MCF 10A (cell line): ENCODE measurements at places on chromosomes 1 and 21.
A peak's percentile ranks its signal among the peaks of the same experiment; 100 is the strongest.

GRCh38 chr1:77415579-77415978 is 133.8 kb downstream of the AK5 start:
- DNase-seq: no peak

- peak; percentile 30 for DNase-seq
These were observed 198.8 kb downstream of the AMY1C start for GRCh38 chr1:103948526-103948925.

- DNase-seq: no peak
These were observed 227.3 kb downstream of the DYRK1A start for GRCh38 chr21:37593740-37594471.

- DNase-seq: no peak
These were observed 18.4 kb upstream of the SPATC1L start for GRCh38 chr21:46202592-46203202.

- DNase-seq: no peak
These were observed 111.0 kb downstream of the KCNJ6 start for GRCh38 chr21:37805266-37805665.

DNA sequence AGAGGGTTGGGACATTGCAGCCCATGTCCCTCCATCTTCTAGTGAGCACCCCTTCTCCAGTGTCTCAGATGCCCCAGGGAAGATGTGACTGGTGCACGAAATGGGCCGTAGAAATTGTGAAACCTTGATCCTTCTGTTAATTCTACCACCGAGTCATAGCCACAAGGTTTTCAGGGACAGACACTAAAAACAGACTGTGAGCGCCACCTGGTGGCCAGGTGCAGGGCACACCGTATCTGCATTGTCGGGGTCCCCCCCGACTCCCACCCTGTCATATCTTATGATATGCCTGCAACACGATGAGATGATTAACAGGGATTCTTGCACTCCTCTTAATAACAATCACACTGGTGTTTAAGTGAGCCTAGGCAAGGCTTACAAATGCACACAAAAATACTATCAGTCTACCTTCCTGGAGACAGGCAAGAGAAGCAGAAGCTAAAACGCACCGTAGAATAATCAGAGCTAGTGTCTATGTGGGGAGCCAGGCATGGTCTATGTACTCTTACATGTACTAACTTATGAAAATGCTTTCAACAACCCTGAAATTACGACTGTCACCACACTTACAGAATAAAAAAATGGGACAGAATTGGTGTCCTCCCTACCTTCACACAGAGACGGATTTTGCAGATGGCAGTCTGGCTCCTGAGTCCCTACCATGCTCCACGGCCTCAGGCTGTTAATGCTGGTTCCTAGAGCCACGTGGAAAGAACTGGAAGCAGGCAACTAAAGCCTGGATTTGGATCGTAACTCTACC is 57.9 kb downstream of the FHAD1 start:
- DNase-seq: peak; percentile 69

GRCh38 chr1:54273795-54274163 is 73.8 kb downstream of the MRPL37 start:
- DNase-seq: no peak

DNA sequence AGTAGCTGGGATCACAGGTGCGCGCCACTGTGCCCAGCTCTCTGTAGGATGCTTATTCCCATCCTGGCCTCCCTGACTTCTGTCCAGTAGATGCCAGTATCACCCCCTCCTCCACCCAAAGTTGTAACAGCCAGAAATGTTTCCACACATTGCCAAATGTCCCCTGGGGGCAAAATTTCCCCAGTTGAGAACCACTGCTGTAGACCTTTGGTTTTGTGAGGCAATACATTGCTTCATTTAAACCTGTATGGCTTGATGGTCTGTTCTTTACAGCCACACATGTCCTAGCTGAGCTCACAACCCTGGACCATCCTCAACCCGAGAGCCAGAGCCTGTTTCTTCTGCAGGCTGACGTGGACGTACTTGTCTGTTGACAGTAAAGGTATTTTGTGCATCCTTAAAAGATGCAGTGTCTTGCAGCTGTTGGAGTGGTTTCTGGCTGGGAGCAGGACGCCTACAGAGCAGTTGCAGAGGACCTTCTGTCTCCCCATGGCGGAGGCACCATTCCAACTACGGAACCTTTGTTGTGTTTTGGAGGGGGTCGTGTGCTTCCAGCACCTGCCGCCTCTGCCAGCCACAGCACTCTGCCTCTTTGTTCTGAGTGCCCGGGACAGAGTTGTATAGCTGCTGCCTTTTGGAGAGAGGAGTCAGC is 26.6 kb downstream of the DOP1B start:
- DNase-seq: peak; percentile 79

GRCh38 chr21:40472013-40472412 is 374.9 kb downstream of the DSCAM start:
- no peak for DNase-seq

GRCh38 chr1:65245295-65245694 is 64.0 kb upstream of the DNAJC6 start:
- no peak for DNase-seq

DNA sequence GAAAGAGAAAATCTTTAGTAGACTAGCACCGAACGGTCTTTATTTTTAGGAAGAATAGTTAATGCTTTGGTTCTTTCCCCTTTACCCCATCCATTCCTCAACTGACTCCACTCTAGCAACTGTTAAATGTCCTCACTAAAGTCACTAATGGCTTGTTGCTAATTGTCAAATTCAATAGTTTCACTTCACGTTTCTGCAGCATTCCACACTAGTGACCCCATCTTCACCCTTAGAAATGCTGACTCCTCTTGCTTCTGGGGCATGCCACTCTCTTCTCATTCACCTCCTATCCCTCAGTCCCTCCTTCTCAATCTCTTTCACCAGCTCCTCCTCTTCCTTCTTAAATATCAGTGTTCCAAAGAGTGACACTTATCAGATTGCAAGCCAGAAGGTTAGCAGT is 19.4 kb upstream of the CADM3 start:
- DNase-seq: no peak

DNA sequence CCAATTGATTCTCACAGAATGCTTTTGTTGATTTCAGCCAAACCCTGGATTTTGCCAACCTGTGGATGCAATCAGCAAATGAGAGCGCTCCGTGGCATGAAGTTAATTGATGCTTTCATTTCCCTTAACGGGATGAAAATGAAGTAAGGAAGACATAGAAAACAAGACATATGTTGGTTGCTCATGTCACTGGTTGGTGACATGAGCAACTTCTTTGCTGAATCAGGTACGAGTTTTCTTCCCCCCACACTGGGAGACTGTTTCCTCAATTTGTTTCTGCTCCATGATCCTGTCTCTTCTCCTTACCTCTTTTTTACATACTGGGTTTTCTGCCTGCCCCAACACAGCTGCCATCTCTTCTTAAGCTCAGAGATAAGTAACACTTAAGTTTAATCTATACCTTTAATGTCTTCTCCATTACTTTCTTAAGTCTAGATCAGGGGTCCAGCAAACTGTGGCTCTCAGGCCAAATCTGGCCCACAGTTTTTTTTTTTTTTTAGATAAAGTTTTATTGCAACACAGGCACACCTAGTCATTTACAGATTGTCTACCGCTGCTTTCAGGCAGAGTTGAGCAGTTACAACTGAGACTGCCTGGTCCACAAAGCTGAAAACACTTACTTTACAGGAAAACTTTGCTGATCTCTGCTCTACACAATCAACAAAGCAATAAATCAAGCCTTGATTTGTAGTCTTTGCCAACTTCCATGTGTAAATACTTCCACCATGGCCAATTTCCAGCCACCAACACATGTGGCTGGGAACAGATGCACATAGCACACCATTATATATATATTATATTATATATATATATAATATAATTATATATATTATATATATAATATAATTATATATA is 13.3 kb downstream of the GPR157 start:
- peak; percentile 34 for DNase-seq

DNA sequence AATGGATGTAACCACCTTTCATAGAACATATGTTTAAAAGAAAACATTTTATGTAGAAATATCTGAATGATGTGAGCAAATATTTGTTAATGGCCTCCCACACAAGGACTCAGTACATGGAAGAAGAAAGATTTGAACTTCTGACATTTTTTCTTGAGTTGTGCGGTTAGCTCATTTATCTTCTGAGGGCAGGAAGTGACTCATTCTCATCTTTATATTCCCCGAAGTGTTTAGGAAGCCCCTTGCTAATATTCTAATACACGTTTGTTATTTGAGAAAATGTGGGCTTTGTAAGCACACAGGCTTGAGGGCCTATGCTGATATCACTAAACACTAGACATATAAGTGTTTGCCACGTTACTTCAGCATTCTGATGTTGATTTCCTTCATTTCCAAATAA is 392.5 kb upstream of the PTBP2 start:
- no peak for DNase-seq

DNA sequence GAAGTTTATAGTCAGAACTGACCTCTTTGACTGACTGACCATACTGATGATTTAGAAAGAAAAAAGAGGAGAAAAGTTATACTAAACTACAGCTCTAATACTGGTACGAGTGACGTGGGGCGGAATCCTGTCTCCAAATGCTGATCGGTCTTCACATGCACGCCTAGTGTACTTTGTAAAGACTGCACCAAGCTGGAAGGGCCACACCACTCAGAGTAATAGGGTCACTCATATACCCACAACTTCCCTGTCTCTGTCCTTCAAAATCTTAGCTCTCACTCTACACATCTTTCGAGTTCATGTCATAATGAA is 19.4 kb upstream of the GUCA2A start:
- no peak for DNase-seq

DNA sequence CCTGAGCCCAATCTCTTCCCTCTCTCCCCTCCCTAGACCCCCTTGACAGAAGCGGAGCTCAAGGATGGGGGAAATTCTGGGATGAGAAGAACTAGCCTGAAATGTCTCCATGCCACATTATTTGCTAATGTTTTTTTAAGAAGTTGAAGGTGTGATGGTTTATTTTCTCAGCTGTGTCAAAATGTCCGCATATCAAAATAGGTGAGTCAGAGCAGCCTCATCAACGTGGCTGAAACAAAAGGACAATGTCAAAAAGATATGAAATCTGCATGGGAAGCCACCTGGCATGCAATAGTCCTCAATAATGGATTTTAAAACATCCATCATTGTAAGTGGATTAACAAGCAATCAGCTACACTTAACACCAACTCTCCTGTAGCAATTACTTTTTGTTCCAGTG is 101.4 kb downstream of the BEND5 start:
- DNase-seq: peak; percentile 33

GRCh38 chr1:212987702-212988322 is 27.9 kb downstream of the ANGEL2 start:
- peak; percentile 74 for DNase-seq

- peak; percentile 73 for DNase-seq
These were observed 106.9 kb downstream of the RIPK4 start for GRCh38 chr21:41659791-41660560.

DNA sequence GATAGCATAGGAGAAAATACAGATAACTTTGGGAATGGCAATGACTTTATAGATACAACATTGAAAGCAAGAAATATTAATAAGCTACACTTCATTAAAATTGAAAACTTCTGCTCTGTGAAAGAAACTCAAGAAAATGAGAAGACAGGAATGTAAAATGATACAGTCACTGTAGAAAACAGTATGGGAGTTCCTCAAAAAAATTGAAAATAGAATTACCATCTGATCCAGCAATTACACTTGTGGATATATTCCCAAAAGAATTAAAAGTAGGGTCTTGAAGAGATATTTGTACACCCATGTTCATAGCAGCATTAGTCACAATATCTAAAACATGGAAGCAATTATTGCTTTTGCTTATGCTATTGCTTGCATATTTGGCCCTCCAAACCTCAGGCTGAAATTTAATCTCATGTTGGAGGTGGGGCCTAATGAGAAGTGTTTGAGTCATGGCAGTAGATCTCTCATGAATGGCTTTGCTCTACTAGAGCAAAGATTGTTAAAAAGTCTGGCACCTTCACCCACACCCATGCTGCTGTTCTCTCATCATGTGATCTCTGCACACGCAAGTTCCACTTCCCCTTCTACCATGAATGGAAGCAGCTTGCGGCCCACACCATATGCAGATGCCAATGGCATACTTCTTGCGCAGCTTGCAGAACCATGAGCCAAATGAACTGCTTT is 15.3 kb upstream of the AHCYL1 start:
- DNase-seq: peak; percentile 63

DNA sequence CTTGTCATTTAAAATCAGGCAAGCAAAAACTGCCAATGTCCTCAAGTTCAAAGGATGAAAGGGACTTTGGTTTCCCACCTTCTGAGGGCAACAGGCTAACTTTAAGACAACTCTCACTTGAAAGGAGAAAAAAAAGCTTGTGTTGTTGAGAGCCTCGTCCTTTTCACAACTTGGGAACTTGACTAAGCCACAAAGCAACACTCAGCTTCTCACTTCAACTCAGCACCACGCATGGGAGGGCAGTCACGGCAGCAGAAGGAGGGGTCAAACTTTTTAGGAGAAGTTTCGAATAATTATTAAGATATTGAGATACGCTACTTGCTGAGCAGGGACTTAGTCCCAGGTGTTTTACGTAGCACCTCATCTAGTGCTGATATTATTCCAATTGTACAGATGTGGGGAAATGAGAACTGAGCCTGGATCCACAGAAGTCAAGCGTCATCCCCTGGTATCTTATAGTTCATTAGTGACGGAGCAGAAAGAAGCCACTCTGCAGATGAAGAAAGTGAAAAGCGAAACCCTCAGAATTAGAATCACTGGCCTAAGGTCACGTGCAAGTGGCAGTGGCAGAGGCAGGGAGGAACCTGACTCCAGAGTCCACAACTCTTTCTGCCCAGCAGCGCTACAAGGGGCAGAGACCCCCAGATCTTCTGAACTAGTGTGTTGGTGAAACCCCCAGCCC is 83.6 kb downstream of the JAK1 start:
- DNase-seq: no peak

GRCh38 chr1:233514946-233515391 is 98.9 kb upstream of the KCNK1 start:
- no peak for DNase-seq

GRCh38 chr1:228381356-228381755 is 25.3 kb downstream of the TRIM11 start:
- DNase-seq: peak; percentile 73

- DNase-seq: no peak
These were observed 54.6 kb downstream of the ZBTB40 start for GRCh38 chr1:22506130-22506692.

DNA sequence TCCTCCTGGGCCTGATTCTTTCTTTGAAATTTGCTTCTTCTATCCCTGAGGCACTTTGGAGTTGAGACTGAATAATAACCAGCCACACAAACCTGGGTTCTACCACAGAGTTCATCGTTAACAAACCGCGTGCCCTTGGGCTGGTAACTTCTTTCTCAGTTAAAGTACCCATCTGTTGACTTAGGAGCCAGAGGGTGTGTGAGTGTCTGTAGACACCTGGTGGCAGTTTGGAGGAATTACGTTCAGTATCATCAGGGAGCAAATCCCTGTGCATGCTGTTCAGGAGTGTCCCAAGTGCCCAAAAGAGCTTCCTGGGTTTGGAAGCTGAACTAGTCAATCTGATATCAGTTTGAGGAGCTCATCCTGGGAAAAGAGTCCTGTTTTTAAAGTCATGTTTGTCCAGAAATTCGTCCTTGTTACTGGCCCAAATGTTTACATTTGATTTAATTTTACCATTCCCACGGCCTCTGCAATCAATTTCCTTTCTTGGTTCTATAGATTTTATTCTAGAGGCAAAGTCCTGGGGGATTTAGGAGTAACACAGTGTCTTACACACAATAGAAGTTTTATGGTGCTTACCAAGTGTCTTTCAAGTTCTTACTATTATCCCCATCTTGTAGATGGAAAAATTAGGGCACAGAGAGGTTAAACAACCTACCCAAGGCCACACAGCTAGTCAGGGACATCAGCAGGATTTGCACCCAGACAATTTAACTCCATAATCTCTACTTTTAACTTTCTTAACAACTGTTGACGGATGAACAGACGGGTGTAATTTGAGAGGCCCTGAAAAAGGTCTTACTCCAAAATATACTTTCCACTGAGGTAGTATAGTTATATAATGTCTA is 26.7 kb upstream of the RPTN start:
- DNase-seq: peak; percentile 88
